ENCODE measurements at places on chromosomes 12 and 14. TPM values are rescaled to one million over a fixed set of nuclear protein-coding genes. Genes with fewer than 3 reads are reported as not detected.
A peak's percentile ranks its signal among the peaks of the same experiment; 100 is the strongest.

DNA sequence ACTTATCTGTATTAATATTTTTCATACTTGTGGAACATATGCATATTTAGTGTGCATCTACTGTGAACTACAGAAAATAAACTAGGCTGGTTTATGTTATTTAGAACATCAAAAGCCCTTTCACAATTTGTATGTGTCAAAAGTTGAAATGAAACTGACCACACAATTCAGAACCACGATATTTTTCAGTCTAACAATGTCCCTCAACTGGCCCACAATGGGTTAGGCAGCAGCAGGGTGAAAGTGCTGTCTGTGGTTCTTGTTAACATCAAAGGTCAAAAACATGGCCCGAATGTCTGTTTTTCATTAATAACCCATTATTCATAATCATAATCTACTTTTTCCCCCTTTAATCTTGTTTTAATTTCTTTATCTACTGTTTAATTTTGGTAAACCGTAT is 559.9 kb upstream of the ATP2B1 start:
- no peak for DNase-seq

DNA sequence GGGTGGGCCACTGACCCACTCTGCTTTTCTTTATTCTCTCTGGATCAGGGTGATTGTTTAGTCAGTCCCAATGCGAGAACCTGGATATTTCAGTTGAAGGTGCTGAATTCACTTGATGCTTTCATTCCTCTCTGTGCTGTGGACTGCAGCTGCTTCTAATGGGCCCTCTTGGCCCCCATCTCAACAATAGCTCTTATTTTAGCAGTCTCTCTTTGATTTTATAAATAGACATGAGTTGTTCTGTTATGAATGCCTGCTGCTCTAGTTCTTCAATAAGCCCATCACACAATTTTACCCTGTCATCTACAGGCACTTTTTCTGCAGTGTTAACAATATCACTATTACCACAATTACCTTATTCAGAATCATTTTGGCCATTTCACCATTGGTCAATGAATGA is 54.1 kb upstream of the YARS2 start:
- no peak for DNase-seq

GRCh38 chr12:88960213-88960878 is 380.1 kb upstream of the KITLG start:
- no peak for DNase-seq

DNA sequence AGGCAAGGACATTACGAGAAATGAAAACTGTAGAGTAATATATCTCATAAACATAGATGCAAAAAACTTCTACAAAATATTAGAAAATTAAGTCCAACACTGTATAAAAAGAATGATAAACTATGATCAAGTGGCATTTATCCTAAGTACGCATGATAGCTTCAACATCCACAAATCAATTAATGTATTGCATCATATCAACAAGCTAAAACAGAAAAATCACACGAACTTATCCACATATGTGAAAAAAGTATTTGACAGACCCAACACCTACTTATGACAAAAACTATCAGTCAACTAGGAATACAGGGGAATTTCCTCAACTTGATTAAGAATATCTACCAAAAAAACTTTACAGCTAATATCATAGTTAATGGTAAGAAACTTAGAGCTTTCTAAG is 129.9 kb upstream of the ALG10 start:
- no peak for DNase-seq

- no peak for DNase-seq
Observed at GRCh38 chr14:93744176-93744575, 44.1 kb downstream of the PRIMA1 start.

GRCh38 chr12:6542209-6543009 is 8.1 kb downstream of the GAPDH start:
- DNase-seq, result no peak

DNA sequence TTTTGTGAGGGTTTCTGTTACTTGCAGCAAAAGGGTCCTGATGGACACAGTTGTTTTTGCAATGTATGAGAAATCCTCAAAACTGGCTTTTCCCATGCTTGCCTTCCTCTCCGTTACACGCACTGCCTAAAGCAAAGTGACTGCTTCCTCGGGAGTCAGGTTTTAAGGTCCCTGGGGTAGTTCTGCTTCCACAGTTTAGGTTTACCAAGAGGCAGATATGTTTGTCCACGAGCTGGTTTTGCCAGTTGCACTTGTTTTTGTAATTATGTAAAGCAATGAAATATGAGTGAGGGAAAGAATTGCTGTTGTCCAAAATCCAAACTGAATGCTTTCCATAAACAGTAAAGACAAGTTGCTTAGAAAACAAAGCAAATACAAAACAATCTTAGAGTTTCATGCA is 290.7 kb upstream of the AMIGO2 start:
- no peak for DNase-seq

DNA sequence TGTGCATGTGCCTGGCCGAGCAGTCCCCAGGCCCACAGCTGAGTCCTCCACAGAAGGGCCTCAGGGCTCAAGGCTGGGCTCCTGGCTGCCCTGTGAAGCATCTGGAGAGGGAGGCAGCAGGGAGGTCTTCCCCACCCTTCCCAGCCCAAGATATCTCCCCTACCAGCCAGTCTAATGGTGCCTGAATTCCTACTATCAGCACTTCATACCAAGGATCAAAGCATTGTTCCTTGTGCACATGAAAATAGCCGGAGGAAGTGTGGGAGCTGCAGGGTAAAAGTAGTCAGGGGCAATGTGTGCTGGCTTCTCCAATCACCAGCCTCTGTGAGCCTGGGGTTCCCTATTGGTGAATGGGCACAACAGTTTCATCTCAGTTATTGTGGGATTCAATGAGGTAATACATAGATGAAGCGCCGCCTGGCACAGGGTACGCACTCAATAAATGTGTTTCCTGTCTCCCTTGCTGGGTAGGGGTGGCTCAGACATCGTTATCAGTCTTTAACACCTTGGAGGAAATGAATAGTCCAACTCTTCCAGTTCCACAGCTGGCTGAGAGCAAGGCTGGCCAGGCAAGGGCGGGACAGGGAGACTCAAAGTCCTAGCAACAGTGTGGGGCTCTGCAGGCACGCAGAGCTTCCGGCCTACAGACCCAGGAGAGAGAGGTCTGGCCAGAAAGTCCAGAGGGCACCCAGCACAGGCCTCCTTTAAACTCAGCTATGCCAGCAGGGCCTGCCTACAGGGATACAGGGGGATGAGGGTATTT is 39.1 kb upstream of the PNMA1 start:
- DNase-seq, result peak; percentile 63

DNA sequence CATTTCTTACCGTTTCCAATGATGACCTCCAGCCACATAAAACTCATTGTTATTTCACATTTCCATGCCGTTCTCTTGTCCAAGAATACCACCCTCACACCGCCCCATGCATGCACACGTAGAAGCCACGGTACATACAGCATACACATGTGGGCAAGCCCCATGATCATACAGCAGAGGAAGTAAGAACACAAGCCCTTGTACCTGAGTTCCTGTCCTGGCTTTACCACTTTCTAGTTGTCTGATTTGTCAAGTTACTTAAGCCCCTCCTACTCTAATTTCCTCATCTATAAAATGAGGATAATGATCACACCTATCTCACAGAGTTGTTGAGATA is 59.9 kb downstream of the DUSP16 start:
- no peak for DNase-seq

- DNase-seq, result no peak
Observed at GRCh38 chr12:2607881-2608607, 186.7 kb upstream of the FKBP4 start.

DNA sequence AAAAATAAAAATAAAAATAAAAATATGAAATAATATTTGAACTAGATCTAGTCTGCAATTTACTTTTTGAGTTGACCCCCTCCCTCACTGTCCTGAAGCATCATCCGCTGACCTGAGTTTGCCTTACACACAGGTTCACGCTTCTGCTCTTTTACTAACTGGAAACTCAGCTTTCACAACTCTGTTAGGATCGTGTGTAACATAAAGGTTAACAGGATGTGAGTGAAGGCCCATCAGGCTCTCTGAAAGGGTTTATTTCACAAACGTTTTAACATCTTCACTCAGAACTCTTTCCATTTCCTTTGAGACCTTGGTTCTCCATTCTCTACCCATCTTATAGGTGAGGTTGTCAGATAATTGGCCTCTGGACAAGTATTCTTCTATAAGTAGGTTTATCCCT is 191.4 kb downstream of the FOXN3 start:
- no peak for DNase-seq

- DNase-seq, result no peak
Observed at GRCh38 chr12:53096089-53096741, 1.3 kb upstream of the IGFBP6 start.

- DNase-seq, result no peak
Observed at GRCh38 chr12:109707470-109707821, 6.2 kb upstream of the FAM222A start.

GRCh38 chr12:121751034-121751433 is 38.5 kb downstream of the TMEM120B start:
- no peak for DNase-seq

DNA sequence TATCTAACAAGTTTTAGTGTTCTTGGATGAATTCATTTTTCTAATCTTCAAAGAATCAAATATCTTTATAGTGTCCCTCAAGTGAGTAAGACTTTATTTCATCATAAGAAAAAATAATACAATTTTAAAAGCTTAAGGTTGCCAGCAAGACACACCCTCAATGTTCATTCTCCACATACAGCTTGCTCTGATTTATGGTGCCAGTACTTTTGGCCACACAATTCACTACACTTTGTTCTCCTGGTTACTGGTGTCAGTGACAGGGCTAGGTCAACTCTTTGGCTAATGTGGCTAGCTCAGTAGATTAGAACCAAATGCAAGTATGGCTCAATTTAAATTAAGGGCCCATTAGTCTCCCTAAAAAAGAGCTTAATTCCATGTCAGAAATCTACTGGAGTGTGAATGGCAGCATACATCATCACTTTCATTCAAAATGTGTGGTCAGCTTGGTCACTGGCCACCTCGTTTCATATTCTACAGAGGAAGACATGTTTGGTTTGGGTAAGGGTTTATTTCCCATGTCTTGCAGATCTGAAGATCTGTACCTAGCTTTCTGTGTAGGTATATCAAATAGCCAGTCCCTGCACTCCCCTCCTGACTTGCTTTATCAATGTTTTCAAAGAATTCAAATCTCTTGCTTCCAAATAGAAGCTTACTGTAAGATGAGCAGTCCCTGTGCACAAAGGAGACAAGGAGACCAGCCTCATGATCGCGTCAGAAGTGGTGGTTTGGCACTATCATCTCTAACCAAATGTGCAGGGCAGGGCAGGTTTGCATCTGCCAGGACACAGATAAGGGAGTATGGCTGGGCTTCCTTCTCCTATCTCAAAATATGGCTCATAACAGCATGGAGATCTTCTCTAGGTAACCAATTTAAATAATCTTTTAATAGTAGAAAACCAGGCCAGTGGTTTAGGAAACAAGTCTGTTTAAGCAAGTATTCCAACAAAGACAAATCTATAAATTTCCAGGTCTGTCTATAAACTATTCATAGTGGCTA is 31.3 kb downstream of the HECTD4 start:
- DNase-seq, result no peak

- DNase-seq, result no peak
Observed at GRCh38 chr12:93803424-93803807, 126.2 kb downstream of the CRADD start.

DNA sequence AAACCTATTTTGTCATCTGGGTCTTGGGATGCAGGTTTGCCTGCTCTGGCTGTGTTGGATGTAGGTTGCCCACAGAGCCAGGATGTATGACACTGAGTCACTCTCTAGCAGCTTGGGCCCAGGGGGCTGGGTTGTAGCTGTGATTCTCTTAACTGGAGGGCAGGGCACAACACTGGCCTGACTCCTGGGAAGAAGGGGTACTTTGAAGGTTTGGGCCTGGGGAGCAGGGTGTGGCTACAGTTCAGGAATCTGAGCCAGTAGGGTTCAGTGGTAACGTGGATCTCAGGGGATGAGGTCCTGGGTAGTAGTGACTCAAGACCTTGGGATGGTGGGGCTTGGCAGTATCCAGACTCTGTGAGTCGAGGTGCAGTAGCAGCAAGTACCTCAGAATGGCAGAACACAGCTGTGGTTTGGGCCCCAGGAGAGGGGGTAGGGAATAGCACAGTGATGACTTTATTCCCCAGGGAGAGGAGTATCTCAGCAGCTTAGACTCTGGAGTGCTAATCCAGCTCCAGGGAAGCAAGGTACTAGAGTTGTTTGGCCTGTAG is 25.7 kb downstream of the TBC1D15 start:
- peak; percentile 30 for DNase-seq

DNA sequence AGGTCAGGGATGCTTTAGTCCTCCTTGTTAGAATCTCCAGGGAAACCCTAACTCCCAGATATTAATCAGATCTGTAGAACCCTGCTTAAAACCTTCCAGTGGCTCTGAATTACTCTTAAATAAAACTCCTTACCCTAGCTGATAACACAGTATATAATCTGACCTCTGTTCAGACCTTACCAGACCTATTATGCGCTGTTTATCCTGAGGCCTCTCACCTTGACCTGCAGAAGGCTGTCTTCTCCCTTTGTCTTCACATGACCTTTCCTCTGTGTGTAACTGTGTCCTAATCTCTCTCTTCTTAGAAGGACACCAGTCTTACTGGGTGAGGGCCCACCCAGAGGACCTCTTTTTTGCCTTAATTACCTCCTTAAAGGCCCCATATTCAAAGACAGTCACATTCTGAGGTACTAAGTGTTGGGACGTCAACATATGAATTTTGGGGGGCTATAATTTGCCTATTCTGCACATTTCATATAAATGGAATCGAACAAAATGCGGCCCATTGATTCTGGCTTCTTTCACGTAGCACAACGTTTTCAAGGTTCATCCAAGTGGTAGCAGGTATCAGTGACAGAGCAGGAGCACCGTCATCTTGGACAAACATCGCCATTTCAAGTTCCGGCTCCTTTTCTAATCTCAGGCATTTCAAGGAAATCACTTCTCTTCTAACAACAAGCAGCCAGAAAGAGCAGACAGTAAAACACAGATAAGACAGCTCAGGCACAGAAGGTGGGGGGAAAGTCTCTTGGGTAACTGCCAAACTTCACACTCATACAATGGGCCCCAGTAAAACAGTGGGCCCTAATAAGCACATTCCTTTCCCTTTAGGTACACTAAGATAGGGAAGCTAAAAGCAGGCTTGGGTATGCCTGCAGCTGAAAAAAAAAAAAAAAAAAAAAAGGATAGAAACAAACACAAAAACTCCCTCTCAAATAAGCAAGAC is 200.2 kb upstream of the NUDT4 start:
- DNase-seq, result no peak

DNA sequence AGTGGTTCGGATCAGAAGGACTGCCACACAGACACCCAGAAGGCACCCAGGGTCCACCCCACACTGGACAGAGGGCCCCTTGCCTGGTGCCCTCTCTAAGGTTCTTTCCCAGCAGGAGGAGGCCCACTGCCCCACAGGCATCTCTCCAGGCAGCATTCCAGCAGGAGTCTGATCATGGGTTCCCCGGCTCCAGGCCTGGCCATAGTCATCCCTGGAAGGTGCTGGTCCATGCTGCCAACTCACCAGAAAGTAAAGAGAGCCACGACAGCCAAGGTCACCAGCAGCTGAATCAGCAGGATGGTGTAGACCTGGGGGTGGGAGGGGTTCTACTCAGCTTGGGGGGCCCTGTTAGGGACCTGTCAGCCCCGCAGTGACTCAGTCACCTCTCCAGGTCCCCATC is 6.4 kb downstream of the FAIM2 start:
- DNase-seq, result no peak

The RPL41 gene
- 9,949 TPM for total RNA-seq

The CKB gene
- total RNA-seq, result 4.0 TPM

The RERGL gene
- not detected for total RNA-seq

The MIP gene
- not detected for total RNA-seq

The PMEL gene
- 1.2 TPM for total RNA-seq

The SELPLG gene
- total RNA-seq, result 36.9 TPM

The CFAP54 gene
- total RNA-seq, result 0.37 TPM

The IL26 gene
- 0.56 TPM for total RNA-seq

The BHLHE41 gene
- total RNA-seq, result not detected

The PLD4 gene
- not detected for total RNA-seq

Measured in activated CD4-positive, alpha-beta T cell treated with anti-CD3 and anti-CD28 coated beads for 36 hours (primary cell).